ENCODE measurements at places on chromosomes 6 and 20.

GRCh38 chr20:34472246-34472925 is 43.8 kb upstream of the DYNLRB1 start:
- no peak for DNase-seq

GRCh38 chr6:16482702-16483314 is 244.4 kb downstream of the GMPR start:
- no peak for DNase-seq

GRCh38 chr6:38708496-38708895 is 5.6 kb upstream of the GLO1 start:
- DNase-seq, result no peak

DNA sequence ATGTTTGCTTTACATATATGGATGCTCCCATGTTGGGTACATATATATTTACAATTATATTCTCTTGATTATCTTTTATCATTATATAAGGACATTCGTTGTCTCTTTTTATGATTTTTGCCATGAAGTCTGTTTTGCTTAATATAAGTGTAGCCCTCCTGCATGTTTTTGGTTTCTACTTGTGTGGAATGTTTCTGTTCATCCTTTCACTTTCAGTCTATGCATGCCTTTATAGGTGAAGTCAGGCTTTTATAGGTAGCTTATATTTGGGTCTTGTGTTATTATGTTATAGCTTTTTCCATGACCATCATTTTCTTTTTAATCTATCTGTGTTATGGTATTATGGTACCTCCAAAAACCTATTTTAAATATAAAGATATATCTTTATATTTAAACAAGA is 612.5 kb upstream of the HS3ST5 start:
- DNase-seq, result no peak

GRCh38 chr6:99333068-99333467 is 16.4 kb downstream of the FAXC start:
- DNase-seq, result no peak

- DNase-seq, result peak; percentile 55
Observed at GRCh38 chr6:163634211-163635171, 220.0 kb downstream of the QKI start.

DNA sequence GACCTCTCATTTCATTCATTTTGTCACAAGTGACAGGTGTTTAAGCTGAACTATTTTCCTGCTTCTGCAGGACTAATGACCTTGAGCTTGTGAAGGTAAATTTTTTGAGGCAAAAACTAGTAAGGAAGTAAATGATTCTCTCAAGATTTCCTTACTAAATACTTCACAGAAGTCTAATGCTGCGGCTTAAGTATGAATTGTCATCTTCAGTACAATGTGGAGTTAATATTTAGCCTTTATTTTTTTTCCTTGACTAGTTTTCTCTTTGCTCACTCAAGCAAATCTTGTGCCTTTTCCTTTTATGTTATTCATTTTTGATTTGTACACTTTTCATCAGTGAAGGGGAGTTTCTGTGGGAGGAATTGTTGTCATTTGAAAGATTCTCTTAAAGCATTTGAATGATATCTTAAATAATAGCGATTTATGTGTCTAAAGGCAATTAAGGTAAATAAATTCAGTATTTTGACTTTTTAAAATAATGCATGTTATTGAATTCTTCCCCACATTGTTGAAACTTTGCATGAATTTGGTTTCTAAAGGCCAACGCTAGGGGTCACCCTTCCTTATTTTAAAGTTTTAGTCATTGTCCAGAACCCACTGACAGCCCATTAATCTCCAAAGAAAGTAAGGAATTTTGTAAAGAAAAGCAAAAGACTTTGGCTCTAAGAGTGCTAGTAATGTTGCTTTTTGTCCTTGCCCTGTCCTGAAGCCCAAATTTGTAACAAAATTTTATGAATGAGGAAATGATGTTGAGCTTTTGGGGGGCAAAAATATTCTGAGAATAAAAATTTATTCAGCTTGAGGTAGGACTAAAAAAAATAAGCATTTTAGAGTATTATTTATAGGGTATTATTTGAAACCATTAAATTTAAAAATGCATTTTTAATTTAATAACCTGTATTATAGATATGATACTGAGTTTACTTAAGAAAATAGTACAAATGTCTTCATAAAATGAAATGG is 157.4 kb upstream of the LAMA2 start:
- peak; percentile 1 for DNase-seq

- no peak for DNase-seq
Observed at GRCh38 chr6:85436411-85436810, 13.5 kb upstream of the NT5E start.

GRCh38 chr20:48758206-48758820 is 69.5 kb downstream of the PREX1 start:
- DNase-seq, result no peak

- DNase-seq, result peak; percentile 34
Observed at GRCh38 chr6:15481390-15482291, 181.2 kb downstream of the DTNBP1 start.

DNA sequence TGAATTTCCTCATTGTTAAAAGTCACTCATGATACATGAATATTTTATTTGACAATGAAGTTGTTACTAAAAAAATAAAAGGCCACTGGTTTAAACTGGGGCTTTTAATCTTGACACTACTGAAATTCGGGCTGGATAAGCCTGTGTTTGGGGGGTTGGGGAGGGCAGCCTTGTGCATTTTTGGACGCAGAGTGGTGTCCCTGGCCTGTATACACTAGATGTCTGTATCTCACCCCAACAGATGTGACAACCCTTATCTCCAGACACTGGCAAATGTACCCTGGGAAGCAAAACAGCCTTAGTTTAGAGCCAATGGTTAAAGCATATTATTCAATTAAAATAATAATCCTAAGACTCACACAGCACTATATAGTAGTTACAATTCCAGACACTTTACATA is 24.8 kb downstream of the MAN1A1 start:
- no peak for DNase-seq

GRCh38 chr20:2595076-2595475 is 57.4 kb upstream of the NOP56 start:
- DNase-seq, result no peak

DNA sequence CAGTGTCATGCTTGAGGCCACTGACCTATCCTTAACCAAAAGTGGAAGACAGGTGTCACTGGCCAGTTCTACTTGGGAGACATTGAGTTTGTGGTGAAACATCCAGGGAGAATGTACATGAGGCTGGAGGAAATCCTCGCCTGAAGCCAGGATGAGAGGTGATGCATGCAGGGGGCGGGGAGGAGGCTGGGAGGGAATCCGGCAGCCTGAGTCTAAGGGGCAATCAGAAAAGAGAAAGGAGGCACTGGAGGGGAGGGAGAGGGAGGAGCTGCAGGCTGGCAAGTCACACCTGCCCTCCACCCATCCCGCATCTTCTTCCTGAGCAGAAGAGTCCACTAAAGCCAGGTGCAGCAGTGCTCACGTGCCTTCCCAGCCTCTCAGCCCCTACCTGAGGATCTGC is 14.9 kb upstream of the DDO start:
- DNase-seq, result peak; percentile 61

DNA sequence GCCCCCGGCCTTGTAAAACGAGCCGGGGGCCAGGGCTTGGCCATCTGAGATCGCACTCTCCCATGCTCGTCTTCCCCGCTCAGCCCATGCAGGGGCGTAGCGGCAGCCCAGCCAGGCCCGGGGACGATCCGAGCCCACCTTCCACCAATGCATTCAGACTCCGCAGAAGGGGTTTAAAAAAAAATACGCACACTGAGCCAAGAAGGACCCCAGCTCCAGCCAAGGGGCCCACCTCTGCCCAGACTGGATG is 320 bp downstream of the GSTA4 start:
- no peak for DNase-seq

DNA sequence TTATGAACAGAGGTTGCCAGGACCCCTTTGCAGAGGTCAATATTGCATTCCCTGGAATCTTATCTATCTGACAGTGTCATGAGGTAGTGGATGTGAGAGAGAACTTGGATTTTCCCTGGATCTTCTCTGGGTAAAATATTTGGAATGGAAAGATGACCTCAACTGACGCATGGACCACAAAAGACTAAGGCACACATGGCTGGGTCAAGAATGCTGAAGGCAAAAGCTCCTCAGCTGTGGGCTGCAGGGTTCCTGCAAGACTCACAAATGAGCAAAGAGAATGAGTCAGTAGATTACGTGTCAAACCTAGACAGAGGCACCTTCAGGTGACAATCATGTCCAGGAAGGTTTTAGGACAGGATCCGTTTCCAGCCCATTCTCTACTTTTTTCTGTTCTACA is 484.0 kb downstream of the C6orf118 start:
- no peak for DNase-seq

GRCh38 chr6:4067673-4068072 is 11.3 kb downstream of the FAM217A start:
- no peak for DNase-seq
